HFF-Myc (cell line): ENCODE measurements at places on chromosomes 5 and 9.
A peak's percentile ranks its signal among the peaks of the same experiment; 100 is the strongest.

DNA sequence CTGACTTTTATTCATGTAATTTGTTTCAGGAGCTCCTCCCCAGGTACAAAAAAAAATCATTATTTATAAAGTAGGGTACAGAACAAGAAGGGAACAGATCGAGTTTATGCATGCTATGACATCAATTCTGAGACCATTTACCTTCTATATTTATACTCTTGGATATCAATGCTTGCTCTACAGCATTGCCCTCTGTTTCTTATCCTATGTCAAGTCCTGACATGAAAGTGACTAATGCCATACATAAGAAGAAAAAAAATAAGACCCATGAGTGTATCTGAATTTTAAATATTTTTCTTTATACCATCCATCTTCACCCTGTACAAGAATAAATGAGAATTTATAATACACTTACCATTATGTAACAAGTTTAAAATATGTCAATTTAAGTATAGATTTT is 2016.3 kb upstream of the CDH9 start:
- no peak for DNase-seq

- DNase-seq, result no peak
These were observed 49.5 kb downstream of the ZNF608 start for GRCh38 chr5:124696898-124697297.

DNA sequence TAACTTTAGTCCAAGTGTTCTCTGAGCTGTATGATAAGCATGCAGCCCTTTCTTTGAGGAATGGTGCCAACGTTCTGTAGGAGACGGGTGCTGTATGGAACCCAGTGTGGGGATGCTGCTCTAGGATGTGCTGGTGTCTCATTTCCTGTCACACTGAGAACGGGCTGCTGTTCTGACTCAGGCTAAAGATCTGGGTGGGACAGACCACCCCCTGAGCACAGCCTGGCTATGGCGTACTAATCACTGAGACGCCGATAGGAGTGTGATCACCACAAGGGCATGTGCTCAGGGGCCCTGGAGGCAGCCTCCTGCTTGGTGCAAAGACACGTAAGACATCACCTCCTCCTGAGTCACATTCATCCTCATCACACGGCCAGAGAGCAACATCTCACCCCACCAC is 240.4 kb downstream of the IRX2 start:
- no peak for DNase-seq

DNA sequence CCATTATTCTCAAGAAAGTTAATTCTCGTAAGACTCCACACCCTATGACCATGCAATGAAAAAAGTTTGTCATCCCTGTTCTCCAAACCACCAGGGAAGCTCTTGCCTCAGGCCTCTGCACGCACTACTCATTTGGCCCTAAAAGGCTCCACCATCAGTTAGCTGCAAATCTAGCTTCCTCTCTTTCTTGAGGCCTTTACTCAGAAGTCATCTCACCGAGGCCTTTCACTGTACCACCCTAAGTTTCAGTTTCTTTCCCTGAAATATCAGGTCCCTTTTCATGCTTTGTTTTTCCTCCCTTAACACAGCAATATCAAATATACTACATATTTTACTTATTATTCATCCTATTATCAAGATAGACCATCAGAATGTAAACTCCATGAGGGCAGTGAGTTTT is 39.1 kb downstream of the OXCT1 start:
- DNase-seq, result no peak

GRCh38 chr5:127812570-127812969 is 109.4 kb downstream of the CCDC192 start:
- no peak for DNase-seq

- DNase-seq, result no peak
These were observed 380.3 kb downstream of the SEMA5A start for GRCh38 chr5:9165546-9165945.

DNA sequence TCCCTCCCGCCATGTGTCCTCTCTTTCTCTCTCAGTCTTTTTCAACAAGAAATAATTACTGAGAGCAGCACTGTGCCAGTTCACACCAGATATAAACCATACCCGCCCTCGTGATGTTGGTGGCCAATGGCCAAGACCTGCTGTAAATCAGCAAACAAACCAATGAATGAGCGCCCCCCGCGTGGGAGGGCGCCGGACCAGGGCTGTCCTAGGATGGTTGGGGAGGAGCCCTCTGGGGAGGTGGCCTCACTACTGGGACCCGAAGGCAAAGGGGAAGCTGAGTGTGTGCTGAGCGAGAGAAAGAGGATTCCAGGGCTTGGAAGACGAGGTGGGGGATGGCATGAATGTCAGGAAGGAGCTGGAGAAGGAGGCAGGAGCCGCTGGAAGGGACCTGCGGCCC is 51.2 kb upstream of the BARHL1 start:
- no peak for DNase-seq

DNA sequence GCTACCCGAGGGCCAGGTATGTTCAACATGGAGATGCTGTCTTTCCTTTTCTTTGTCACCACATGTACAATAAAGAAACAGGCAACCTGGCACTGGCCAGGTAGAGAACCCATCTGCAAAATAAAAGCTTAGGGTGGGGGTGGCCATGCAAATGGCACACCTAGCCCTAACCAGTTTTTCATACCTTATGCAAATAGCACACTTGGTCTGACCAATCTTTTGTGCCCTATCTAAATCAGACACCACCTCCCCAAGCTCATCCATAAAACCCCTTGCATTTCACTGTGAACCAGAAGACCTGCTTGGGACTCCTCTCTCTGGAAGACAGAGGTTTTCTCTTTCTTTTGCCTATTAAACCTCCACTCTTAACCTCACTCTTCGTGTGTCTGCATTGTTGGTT is 33.9 kb downstream of the JAKMIP2 start:
- no peak for DNase-seq

GRCh38 chr5:52705720-52706119 is 82.0 kb upstream of the ITGA1 start:
- no peak for DNase-seq

GRCh38 chr5:157581901-157582300 is 6.3 kb upstream of the ADAM19 start:
- DNase-seq, result no peak

DNA sequence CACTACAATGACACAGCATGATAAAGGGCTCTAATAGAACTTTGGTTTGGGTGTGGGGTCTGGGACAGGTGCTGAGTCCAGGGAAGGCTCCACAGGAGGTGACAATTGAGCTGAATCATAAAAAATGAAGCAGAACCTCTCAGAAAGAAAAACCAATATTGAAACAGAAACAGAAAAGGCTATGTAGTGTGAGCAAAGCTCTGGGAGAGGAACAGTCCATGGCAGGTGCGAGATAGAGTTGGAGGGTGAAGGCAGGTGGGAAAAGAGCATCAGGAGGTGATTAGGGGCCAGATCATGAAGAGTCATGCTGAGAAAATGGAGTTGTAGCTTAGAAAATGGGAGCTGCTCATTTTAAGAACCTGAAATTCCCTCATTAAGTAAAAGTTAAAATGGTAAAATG is 164.9 kb downstream of the KCTD16 start:
- DNase-seq, result no peak

- peak; percentile 77 for DNase-seq
These were observed 32.9 kb upstream of the STXBP1 start for GRCh38 chr9:127578952-127579853.

DNA sequence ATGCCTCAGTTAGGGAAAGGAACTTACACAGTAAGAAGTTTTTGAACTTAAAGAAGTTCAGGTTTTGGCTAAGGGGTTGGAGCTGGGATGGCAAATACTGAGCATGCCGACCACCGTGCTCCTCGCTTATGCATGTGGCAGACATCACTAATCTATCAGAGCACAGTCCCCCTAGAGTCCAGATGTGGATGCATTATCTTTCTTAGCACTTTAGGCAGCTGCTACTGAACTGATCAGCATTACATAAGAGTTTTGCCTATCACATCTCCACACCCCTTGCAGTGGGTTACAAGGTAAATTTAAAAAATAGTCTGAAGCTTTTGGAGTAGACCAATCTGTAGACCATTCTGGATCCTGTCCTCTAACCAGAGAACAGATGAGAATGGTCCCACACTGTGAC is 22.4 kb downstream of the MACIR start:
- DNase-seq, result no peak

DNA sequence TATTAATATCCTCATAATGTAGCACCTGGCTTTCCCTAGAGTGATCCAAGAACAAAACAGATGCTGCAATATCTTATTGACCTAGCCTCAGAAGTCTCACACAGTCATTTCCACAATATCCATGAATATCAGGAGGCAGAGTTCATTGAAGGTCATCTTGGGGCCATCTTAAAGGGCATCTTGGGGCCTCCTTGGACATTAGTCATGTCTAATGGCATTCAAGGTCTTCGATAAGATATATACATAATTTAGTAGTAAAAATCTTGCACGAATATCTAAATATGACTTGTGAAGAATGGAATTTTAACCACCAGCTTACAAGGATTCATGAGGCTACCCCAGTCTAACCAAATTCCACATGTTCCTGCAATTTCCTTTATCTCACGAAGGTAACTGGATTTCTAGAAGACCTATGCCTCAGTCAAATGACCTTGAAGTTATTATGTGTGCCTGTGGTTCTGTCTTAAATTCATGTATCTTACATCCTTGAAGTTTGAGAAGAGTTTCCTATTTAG is 163.6 kb upstream of the SPEF2 start:
- DNase-seq, result no peak

- no peak for DNase-seq
These were observed 39.7 kb downstream of the RAPGEF6 start for GRCh38 chr5:131595088-131596033.

GRCh38 chr5:95846554-95847260 is 24.2 kb upstream of the GLRX start:
- peak; percentile 78 for DNase-seq

- no peak for DNase-seq
These were observed 74.8 kb upstream of the RAPGEF1 start for GRCh38 chr9:131814707-131815106.

GRCh38 chr9:86115886-86116285 is 16.5 kb upstream of the GOLM1 start:
- DNase-seq, result no peak

DNA sequence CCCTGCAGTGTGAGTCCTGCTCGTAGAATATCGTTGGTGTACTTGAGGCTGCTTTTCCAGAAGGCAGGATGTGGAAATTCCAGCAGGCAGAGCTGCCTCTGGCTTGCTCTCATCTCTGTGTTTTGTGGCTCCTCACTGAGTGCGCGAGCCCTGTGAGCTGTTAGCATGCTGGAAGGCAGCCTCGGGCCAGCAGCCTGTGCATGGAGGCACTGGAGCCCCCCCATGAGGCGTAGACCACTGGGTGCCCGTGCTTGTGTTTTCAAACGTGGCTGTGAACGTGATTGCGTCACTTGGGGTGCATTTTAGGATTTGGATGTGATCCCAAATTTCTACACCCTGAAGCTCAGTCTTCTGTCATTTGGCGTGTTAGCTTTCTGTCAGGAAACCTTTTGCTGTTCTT is 3.2 kb downstream of the WDR5 start:
- DNase-seq, result no peak

- DNase-seq, result no peak
These were observed 990.4 kb upstream of the ACO1 start for GRCh38 chr9:31394015-31394473.

DNA sequence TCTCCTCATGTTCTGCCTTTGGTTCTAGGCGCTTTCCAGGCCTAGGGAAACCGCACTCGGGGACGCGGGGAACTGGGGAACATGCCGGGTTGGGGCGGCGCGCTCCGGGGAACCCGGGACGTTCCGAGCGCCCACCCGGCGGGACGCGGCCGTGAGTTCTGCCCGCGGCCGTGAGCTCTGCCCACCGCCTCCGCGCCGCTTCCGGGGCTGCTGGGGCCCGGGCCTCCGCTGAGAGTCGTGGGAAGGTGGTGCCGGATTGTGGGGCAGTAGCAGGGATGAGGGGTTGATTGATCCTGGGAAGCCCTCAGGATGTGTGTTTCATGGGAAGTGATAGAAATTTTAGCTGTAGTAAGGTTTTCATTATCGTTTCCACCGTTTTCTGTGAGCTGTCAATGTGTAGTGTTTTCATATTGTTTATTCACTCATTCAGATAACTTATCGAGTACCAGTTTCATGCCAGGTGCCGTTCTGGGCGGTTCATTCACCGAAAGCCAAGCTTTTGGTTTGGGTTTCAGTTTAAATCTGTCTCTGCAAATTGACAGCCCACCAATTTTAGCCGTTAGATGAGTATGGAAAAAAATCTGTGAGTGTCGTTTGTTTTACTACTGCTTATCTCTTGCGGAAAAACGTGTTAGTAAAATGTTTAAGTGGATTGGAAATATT is 657 bp downstream of the MTRR start:
- no peak for DNase-seq

- DNase-seq, result no peak
These were observed 163.3 kb upstream of the RAD23B start for GRCh38 chr9:107119735-107120134.

DNA sequence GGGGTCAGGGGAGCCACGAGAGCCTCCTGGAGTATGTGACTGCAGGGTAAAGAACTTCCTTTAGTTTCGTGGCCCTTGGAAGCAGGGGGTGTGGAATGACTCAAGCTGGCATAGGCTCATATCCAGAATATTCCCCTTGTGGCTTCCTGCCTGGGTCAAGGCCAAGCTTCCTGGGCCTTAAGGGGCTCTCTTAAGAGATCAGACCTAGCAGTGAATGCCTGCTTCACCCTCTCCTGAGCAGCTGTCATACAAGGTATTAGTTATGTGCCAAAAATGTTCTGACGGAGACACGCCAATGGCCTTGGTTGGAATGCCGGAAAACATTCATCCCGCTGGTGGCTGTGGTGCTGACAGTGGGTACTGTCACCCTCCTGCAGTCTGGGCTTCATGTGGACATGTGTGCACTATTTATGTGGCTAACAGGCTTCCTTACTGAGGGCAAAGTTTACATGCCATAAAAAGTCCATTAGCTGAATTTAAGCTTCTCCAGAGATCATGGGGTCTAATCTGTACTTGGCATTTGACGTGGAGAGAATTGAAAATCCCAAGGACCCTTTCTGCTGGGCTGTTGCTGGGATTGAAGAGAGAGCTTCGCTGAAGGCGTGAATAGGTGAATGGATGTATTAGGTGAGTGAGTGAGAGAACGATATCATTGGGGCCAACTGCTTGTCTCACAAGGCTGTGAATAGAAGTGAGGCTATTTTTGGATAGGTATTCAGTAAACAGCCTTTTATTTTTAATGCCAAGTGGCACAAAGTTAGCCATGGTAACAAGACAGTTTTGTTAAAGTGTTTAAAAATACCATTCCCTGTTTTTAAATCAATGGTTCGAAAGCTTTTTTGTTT is 156.8 kb downstream of the MACROH2A1 start:
- no peak for DNase-seq
